ENCODE measurements at places on chromosomes 5 and 9.
A peak's percentile ranks its signal among the peaks of the same experiment; 100 is the strongest.

GRCh38 chr5:169592937-169593650, 9.5 kb downstream of the SPDL1 start:
- DNase-seq, result no peak

DNA sequence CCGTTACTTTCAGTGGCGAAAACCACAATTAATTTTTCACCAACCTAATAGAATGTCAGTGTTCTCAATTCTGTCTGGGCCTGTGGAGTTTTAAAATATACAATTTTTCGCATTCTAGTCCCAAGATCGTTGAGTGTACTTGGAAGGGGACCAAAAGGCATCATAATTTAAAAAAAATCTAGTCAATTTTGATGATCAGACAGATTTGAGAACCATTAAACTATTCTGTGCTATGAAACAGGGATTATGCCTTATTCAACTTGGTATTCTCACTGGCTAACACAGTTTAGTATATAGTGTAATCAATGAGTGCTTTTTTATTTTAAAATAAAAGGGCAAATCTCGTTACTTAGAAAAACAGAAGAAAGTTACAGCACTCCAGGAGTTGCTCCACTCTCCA, 61.5 kb upstream of the TNFSF15 start:
- no peak for DNase-seq

- DNase-seq, result no peak
Observed at GRCh38 chr5:179802950-179803562, 3.6 kb downstream of the MGAT4B start.

DNA sequence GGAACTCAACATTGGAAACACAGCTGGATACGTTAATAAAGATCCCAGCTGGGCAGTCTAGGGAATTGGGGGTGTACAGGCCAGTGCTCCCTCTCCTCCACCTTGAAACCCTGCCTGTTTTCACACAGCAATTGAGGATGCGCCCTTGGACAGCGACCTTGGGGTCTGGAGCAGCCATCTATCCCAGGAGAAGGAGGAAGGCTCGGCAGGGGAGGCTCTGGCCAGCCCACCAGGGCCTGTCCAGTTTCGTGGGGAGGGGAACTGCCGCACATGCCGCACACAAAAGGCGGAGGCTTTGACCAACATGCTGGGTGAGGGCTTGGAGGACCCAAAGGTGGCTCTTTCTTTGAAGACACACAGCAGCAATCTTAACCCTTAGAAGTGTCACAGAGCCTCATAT, 1.4 kb downstream of the COL23A1 start:
- no peak for DNase-seq

DNA sequence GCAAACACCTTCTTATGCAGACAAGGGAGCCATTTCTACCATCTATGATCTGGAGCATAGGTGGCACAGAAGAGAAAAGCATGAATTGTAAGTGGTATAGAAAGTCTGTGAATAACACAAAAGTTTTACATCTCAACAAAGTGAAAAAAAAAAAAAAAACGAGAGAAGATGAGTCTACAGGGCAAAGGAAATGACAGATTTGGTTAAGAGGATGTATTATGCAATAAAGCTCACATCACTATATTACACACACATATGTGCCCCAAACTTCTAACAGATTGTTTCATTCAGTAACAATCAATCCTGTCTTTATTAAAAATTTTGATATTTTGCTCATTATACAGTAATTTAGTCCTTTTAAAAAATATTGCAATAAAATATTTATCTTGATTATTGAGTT, 49.8 kb downstream of the CERT1 start:
- DNase-seq, result peak; percentile 4

DNA sequence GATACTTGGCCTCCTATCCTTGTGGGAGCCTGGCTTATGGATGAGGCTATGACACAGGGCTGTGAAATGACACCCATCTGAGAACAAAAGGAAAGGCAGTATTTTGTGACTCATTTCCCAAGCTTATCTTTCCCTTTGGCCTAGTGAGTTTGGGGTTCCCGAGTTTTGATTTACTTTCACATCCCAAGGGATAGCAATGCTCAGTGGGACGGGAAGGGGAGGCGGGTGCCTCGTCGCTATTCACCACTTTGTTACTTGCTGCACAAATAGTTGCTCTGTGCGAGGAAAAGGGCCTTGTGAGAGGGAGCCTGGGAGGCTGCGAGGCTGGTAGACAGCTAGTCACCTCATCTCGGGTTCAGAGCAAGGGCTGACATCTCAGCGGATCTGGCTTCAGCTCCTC, 59.1 kb upstream of the ENTREP1 start:
- DNase-seq, result no peak

Measured in germinal center (tissue), 1 donor.